ENCODE measurements at places on chromosomes 2 and 18.
A peak's percentile ranks its signal among the peaks of the same experiment; 100 is the strongest.

DNA sequence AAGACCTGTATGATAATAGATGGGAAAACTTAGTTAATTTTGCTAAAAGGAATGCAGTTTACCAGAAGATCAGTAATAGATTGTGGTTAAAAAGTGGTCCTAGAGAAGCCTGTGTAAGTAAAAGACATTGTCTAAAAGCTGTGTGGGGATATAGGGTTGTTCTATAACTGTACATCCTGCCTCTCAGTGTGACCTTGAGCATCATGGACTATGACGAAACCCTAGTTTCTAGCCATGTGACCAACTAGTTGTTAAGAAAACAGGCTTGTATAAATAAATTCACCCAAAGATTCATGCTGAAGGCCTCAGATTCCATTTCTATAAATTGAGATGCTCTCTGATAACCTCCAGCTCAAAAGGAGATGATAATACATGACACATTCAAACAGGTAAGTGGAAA is 160.7 kb downstream of the IKZF2 start:
- no peak for DNase-seq

DNA sequence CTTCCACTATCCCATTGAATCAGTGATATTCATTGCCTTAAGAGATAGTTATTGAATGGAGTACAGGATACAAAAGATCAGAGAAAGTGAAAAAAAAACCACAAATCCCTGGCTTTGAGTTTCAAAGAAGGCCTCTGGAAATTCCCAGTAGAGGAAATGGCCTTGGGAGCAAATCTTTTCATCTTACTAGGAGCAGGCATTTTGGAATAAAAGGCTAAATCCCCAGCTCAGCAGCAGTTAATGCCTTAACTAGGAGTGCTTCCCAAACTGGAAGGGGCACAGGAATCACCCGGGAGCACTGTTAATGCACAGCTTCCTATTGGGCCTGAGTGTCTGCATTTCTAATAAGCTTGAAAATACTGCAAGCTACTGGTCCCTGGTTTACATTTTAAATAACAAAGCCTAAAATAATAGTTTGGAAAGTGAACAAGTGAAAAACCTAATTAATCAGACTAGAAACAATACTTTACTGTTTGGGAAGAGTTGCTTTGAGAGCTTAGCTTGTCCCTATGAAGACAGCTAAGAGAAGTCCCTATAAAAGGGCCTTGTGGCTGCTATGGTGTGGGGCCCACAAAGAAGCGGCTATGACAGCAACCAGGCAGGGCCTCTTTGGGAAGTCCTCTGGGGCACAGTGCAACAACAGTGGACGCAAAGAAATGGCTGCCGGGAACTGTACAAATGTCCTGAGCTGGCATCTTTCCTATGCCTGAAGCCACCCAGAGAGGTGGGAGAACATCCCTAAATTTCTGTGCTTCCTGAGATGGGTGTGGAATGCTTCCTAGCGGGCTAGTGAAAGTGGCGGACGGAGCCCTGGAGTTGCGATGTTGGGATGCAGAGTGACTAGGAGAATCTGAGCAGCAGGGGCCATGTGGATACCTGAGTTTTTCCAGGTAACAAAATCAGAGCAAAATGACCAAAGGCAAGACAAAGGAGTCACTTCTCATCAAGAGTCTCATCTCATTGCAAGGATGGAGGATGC is 117.1 kb upstream of the KLHL14 start:
- DNase-seq = no peak

- DNase-seq = no peak
These were observed 84.9 kb downstream of the TTN start for GRCh38 chr2:178722296-178722695.

DNA sequence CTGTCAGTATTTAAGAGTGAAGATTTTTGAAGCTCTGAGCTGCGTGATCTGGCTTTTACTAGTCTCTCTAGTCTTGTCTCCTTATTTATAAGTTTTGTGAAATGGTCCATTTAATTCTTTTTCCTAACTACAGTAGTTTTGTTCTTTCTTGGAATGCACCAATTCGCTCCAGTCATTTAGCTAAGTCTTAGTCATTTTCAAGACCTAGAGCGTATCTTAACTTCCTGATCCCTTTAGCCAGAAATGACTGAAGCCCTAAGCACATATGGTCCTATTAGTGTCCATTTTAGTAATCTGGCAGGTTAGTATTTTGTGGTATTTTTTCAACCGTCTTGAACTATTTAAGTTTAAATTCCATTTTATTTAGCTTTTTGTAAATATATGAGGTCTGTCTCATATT is 3.6 kb downstream of the BIRC6 start:
- no peak for DNase-seq

DNA sequence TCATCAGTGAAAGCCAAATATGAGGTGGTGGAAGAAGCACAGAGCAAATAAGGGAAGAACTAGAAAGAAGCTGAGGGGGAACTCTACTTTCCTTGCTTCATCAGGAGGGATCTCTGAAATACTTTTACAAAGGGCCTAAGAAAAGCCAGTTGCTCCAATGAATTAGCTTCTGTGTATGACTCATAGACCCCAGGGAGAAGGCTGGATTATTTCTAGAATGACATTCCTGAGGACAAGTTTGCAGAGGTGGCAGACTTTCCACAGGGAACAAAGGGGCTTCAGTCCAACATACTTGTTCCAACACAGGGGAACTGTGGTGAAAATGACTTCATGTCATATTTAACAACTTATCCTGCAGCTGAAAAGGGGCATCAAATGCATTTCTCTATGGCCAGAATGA is 29.0 kb downstream of the DOK1 start:
- no peak for DNase-seq

- DNase-seq = no peak
These were observed 353.1 kb upstream of the FANCL start for GRCh38 chr2:58594175-58594574.

- DNase-seq = no peak
These were observed 496.5 kb upstream of the SOX11 start for GRCh38 chr2:5195636-5196035.

GRCh38 chr2:237201461-237202287 is 116.0 kb downstream of the COPS8 start:
- peak; percentile 38 for DNase-seq

DNA sequence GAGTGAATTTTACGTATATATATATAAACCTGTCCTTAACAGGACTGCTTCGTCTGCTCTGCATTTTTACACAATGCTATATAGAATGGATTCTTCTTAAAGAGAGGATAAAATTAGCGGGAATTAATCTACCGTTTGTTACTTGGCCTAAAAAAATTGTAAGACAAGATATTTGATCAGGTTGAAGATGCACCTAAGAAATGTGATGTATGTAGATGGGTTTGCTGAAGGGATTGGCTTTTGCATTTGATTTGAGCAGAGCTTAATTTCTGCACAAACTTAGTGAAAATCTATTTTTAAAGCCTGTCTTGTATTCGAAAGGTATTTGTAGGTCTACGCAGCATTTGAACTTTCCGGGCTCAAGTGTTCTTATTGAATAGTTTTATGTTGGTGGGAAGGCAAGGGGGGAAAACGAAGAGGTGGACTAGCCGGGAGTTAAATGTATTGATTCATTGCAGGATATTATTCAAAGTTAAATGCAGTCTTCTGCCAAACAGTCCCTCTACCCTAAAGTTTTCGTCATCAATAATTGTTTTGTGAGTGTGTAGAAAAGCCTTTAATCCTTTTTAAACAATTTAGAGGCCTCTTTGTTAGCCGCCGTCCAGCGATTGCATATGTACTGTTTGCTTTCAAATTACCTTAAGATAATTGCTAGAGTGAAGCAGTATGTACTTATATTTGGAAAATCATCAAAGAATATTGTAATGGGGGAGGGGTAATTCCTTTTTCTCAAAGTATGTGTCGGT is 1.2 kb downstream of the PPP1CB start:
- no peak for DNase-seq

DNA sequence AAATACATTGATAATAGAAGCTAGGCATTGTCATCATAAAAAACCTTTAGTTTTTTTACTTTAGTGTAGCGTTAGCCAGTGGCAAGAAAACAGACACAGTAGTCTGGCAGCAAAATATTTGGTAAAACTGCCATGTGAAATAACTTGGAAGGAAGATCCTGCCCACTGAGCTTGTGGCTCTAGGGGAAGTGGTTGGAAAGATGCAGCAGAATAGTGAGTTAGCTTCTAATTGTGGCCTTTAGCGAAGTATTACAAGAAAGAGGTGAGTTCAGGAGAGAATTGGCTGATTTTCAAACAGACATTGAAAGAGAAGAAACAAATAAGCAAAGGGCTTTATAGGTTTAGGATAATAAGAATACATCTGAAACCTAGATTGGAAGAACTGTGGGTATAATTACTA is 1887.8 kb upstream of the CELF4 start:
- no peak for DNase-seq

GRCh38 chr2:3301001-3301400 is 76.6 kb downstream of the EIPR1 start:
- no peak for DNase-seq

- DNase-seq = no peak
These were observed 42.4 kb upstream of the NABP1 start for GRCh38 chr2:191635333-191636234.

GRCh38 chr2:98541906-98542305 is 66.4 kb downstream of the COA5 start:
- no peak for DNase-seq

DNA sequence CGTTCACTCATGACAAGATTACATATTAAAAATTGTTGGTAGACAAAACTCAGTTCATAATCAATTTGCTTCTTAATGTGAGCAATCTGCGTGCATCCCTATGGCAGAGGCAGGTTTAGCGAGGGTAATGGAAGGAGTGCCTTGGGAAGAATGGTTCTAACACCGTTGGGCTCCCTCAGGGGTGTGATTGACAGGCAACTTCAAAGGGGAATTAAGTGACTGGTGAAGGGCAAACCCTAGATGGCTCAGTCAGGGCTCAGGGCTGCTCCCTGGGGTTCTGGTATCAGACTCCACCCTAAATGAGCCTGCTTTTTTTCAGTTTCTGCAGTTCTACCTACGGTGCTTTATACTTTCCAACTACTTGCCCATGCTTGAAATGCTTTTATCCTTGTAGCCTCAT is 419.5 kb upstream of the CELF4 start:
- DNase-seq = no peak

DNA sequence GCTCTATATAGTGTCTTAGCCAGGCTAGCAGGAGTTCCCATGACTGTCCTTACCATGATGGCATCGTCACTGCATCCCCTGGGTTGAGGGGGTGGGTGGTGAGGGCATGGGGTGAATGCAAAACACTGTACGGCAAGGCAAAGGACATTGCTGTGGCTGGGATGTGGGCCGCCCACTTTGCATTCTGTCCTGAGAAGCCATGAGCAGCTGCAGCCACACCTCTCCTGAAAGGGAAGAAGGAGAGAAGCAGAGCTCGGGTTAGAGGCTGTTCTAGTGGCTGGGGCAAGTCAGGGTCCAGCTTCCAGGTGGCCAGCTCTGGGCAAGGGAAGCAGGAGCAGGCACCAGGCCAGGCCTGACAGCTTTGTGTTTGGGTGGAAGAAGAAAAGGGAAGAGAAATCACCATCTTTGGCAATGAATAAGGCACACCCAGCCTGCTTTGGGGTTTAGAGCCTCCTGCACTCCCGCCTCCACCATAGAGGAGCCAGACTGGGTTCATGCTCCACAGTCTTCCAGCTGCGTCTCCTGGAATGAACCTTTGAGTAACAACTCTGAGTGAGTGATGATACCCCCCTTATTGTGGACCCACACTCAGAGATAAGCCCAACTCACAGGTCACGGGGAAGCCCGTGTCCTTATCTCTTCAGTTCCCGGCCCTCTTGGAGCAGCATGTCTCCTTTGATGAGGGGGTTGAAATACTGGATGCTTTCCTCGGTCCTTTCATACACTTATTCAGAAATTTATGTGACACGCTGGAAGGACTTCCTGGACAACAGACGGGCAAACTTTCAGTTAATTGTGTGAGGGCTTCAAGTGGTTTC is 63.4 kb downstream of the INPP4A start:
- DNase-seq = no peak

- no peak for DNase-seq
These were observed 79.3 kb downstream of the SDC1 start for GRCh38 chr2:20145497-20146193.

GRCh38 chr18:79846936-79847557 is 49.3 kb downstream of the KCNG2 start:
- DNase-seq = no peak

GRCh38 chr2:38581193-38582147 is 21.3 kb downstream of the HNRNPLL start:
- peak; percentile 21 for DNase-seq

DNA sequence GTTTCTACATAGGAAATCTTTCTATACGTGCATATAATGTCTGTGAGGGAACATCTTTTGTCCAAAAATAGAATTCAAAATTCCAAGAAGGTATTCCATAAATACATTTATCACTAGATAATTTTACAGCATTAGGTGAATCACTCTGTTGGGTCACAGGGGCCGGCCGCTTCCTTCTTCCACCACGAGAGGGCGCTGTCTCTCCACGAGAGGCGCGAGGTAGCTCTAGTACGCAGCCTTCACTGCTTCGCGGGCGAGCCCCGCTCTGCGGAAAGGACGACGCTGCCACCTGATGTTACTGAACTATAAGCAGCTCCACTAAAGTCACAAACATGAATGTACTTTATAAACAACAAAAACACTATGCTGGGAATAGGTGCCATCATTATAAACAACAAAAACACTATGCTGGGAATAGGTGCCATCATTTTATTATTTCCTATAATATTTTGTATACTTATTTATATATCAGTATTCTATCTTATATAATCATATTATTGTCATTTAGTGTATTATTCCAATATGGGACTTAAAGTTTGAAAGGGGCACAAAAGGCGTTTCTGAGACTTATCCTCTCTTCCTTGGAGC is 69.4 kb upstream of the REV1 start:
- DNase-seq = peak; percentile 91

DNA sequence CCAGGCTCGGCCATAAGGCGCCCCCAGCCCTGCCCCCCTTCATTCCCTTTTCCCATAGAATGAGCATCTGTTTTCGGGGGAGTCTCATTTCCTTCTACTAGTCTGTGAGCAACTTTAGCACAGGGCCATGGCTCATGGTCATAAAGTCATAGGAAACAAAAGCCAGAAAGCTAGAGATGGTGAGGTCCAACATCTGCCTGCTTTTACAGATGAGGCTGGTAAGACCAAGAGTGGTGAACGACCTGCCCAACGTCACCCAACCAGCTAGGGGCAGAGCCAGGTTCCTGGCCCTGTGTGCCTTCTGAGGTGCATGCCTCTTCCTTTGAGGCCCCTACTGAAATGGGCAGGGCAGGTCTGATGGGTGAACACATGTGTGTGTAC is 212.7 kb downstream of the DYSF start:
- DNase-seq = no peak

- no peak for DNase-seq
These were observed 489.1 kb downstream of the ZEB2 start for GRCh38 chr2:144030791-144031190.

All from activated naive CD8-positive, alpha-beta T cell treated with anti-CD3 and anti-CD28 coated beads, Interleukin-2, amount 50 U/mL, for 24 hours (primary cell).